ENCODE measurements at places on chromosomes 3 and 15.

GRCh38 chr3:45078910-45079522 lies 52.9 kb downstream of the CLEC3B start:
- no peak for DNase-seq

- no peak for DNase-seq
Measured at GRCh38 chr3:106114220-106114619, 245.4 kb upstream of the CBLB start.

DNA sequence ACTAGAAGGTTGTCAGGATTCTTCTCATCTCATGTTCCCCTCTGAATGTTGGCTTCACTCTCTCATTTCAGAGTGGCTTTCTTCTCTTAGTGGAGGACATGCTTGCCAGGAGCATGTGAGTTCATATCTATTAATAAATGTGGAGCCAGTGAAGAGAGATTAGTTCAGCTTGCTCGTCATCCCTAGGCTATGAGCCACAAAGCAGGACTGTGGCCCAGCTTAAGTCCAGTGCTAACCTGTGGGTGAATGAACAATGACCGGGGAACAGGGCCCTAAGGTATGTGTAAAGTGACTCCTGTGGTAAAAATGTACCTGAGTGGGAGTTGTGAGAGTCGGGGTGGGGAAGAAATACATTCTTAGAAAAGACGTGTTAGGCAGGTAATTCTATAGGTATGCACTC lies 96.9 kb upstream of the TBL1XR1 start:
- peak; percentile 73 for DNase-seq

DNA sequence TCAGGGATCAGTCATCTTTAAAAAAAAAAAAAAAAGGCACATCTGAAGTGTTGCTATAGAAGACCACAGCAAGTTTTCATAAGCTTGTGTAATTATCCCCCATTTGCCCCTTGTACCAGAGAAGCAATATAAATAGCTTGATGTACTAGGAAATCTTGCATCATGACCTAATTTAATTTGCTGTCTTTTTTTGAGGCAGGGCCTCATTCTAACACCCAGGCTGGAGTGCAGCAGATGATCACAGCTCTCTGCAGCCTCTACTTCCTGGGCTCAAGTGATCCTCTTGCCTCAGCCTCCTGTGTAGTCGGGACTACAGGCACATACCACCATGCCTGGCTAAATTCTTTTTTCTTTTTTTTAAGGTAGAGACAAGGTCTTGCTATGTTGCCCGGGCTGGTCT lies 88.7 kb downstream of the ARIH1 start:
- DNase-seq: no peak

DNA sequence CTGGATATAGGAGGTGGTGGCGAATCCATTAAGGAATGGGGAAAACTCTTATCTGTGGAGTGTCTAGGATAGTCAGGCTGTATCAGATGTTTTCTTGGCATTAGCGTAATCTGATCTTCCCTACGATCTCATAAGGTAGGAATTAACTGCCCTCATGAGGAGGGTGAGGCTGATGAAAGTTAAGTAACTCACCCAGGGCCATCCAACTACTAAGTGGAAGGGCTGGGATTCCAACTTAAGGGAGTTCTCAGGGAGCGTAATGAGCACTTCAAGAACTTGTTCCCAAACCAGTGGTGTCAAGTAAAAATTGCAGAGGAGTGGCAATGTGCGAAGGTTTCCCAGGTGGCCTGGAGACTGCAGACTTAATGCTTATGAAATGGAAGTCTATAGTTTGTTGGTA lies 55.9 kb upstream of the OSBPL11 start:
- no peak for DNase-seq

GRCh38 chr3:57949785-57950615 lies 58.2 kb upstream of the FLNB start:
- no peak for DNase-seq

Measured in thoracic aorta (tissue), 2 donors.